ENCODE measurements at places on chromosomes 11 and 22.

DNA sequence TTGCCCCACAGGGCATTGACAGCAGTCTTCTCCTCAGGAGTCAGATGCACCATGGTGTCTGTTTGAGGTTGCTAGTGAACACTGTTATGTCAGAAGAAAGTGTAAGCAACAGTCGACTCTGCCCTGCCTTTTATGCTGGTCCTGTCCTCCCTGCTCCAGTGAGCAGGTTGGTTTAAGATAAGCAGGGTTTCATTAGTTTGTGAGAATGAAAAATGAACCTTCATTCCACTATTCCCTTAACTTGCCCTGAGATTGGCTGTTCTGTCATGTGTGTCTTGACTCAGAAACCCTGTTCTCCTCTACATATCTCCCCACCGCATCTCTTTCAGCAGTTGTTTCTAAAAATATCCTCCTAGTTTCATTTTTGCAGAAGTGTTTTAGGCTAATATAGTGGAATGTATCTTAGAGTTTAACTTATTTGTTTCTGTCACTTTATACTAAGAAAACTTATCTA, at the start of gene HBD:
Gene HBD, minus strand, starts transcription at position 103 of the 454 bp plus-strand sequence. Its CDS starts 50 bp downstream, at position 53.
- DNase-seq, result no peak

DNA sequence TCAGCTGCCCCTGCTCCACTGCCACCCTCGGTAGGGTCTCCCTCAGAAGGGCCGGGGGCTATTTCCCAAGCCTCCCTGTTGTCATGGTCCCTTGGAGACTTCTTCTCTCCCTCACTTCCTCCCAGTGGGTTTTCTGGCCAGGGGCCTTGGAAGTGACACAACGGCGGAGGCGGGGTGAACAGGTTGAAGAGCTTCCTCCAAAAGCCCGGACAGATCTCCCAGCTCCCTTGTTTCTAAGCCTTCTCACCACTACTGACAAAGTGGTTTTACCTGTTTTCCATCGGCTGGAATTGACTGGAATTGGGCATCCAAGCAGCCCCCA, 14.5 kb downstream of the MYH9 start:
- no peak for DNase-seq

GRCh38 chr11:41978945-41979344, 519.5 kb upstream of the LRRC4C start:
- no peak for DNase-seq

DNA sequence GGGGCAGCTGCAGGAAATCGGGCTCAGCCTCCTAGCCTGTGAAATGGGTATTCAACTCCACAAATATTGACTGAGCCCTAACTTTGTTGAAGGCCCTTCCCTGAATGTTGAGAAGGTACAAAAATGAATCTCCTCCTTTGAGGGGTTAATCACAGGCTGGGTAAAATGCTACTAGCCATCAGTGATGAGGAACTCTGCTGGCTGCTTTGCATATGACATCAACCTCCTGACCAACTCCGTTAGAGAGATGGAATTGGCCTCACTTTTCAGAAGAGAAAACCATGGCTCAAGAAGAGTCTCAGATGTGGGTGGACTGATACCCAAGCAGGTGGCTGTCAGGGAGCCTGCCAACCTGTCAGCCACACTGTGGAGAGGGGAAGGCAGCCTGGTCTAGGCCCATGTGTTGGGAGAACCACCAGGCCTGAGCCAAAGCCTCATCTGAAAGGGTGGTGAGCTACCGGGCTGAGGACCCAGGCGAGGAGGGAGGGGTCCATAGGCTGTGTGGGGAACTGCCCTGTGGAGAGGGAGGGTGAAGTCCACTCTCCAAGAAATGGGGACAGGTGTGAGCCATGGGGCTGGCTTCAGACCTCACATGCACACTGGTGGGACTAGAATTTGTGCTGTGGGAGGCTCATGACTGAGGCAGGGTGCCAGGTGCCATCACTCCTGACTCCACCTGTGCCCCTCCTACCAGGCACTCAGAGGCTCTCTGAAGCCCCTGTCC, 11.8 kb downstream of the CDCA5 start:
- DNase-seq, result no peak

- no peak for DNase-seq
Observed at GRCh38 chr11:67295846-67296245, 6.7 kb downstream of the ANKRD13D start.

DNA sequence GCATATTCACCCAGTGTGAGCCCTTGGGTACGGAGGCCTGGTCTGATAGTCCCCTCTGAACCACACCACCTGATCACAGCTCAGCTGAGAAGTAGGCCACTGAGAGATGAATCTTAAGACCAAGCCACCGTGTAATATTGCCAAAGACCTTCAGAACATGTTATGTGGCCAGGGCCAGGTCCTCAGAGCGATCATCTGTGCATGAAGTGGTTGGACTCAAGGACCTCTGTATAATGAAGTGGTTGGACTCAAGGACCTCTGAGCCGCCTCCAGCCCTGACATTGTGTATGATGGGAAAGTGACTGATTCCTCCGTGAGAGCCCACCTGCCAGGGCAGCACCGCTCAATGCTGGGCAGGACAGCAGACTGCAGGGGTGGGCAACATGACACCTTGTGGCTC, 70.2 kb downstream of the TP53I11 start:
- DNase-seq, result no peak

- DNase-seq, result no peak
Observed at GRCh38 chr22:44410451-44410991, 87.5 kb downstream of the RTL6 start.

GRCh38 chr22:32828150-32828549, 26.6 kb downstream of the TIMP3 start:
- DNase-seq, result no peak

- DNase-seq, result no peak
Observed at GRCh38 chr11:43071338-43071737, 240.5 kb upstream of the API5 start.

- DNase-seq, result no peak
Observed at GRCh38 chr11:45036733-45037132, 86.0 kb upstream of the TP53I11 start.

DNA sequence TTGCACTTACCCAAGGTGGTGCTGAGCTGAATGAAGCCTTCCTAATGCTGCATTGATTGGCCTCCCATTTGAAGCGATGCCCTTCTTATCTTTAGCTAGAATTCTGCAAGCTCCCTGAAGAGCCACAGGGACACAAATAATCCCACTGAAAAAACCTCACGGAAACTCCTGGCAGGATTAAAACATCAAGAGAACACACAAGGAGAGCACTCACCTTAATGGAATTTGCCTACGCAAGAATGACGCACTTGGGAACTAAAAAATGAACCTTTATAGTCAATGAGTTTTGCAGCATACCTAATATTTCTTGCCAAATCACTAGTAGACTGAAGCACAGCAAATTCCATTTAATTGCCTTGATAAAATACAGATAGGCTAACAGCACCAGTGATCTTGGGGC, 232.8 kb upstream of the UBASH3B start:
- DNase-seq, result no peak

GRCh38 chr22:37746366-37747079, 49.7 kb downstream of the TRIOBP start:
- no peak for DNase-seq

GRCh38 chr11:124120891-124121290, 5.6 kb downstream of the VWA5A start:
- no peak for DNase-seq

DNA sequence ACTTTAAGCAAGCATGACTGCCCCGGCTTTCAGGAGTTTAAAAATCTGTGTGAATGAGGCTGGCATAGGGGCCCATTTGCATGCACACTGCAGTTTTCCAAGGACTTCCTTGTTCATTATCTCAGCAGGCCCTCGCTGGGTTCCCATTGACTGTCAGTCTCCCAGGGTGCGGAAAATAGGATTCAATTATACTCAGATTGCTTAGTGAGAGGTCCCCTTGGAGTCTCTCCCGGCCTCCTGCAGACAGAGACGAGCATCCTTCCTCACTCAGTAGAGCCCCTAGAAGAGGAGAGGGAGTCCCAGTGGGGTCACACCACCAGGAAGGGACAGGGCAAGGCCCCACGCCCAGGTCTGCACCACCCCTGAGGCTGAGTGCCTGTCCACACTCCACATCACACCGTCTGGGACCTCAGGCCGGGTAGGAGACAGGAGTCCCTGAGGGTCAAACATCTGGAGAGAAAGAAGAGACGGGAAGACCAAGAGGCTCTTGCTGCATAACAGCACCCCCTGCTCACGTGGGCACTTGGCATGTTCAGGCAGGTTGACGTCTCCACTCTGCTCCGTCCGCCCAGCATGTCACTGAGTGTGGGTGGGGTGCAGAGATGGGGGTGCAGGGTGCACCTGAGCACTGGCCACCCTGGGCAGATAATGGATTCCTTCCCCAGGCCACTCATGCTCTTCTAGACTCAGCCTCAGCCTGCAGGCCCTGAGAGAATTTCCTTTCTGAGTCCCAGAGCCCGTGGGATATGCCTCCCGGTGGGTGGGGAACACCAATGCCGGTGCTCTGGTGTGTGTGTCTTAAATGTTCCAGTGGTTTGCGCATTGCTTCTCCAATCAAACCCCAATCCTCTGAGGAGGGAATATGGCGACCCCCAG, 58.8 kb downstream of the MCM5 start:
- no peak for DNase-seq

GRCh38 chr11:64556044-64556720, 34.8 kb upstream of the SLC22A12 start:
- DNase-seq, result no peak

DNA sequence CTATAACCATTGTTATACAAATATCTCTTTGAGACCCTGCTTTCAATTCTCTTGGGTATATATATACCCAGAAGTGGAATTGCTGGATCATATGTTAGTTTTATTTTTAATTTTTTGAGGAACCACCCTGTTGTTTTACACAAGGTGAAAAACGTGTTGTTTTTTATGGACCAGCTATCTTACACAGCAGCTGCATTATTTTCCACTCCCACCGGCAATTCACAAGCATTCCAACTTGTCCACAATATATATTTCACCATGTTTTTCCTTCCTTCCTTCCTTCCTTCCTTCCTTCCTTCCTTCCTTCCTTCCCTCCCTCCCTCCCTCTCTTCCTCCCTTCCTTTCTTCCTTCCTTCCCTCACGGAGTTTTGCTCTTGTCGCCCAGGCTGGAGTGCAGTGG, 6.3 kb upstream of the APOL5 start:
- no peak for DNase-seq

- DNase-seq, result no peak
Observed at GRCh38 chr11:118530180-118530682, 761 bp upstream of the TMEM25 start.

- DNase-seq, result no peak
Observed at GRCh38 chr11:6142936-6143335, 27.2 kb downstream of the OR52B2 start.

- no peak for DNase-seq
Observed at GRCh38 chr11:10413268-10413667, 41.8 kb upstream of the AMPD3 start.

GRCh38 chr11:30016588-30017363, at the start of gene KCNA4:
TSS of gene KCNA4 (minus strand) at chr11:30017030. CDS start at chr11:30012678, 4,352 bp downstream.
- no peak for DNase-seq

GRCh38 chr11:108117746-108118371, 3.5 kb upstream of the ACAT1 start:
- DNase-seq, result no peak

All from stimulated activated CD8-positive, alpha-beta memory T cell treated with anti-CD3 and anti-CD28 coated beads, Interleukin-2, amount 100 ng/mL, for 1 hour (primary cell).